ENCODE measurements at places on chromosomes 7 and 10.

- DNase-seq: no peak
Measured at GRCh38 chr10:33306126-33306525, 28.3 kb downstream of the NRP1 start.

DNA sequence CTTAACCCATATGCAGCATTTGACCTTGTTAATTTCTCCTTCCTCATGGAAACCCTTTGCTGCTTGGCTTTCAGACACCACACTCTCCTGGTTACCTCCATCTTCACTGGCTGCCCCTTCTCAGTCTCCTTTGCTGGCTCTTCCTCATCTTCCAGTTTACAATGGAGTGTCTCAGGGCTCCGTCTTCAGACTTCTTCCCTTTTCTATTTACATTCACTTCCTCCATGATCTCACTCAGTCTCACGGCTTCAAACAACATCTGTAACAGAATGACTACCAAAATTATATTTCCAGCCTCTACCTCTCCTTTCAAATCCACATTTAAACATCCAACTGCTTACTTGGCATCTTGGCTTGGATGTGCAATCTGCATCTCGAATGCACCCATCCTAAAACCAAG is 140.4 kb downstream of the DKK1 start:
- no peak for DNase-seq

GRCh38 chr10:11877591-11877905 is 54.4 kb downstream of the PROSER2 start:
- DNase-seq: no peak

DNA sequence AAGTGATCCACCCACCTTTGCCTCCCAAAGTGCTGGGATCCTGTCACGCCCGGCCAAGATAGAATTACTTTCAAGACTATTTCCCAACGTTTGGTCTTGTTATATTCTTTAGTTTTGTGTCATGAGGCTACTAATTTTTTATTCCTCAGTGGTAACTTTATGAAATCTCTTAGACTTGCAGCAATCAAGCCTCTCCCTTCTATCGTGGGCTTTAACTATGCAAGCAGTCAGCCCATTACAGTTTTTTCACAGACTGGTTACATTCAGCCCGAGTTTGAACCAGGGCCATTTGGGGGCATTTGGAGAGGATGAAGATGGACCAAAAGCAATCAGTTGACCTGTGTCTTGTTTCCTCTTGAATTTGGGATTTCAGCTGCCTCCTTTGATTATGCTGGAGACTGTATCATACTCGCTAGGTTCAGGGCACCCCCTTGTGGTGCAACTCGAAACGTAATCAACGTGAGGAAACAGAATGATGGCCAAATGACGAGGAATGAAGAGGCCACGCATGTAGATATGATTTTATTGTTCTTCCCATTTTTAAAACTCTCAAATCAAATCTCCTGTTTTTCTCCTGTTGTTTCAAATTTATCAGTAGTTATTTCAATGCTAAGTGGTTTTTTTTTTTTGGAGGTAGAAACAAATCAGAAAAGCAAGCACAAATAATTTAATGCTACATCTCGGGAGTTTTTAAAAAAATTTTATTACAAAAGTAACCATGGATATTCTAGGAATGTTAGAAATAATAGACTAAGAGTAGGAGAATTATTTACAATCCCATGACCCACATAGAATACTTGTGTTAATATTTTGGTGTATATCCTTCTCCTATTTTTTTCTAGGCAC is 151.6 kb downstream of the KIAA1217 start:
- peak; percentile 81 for DNase-seq

DNA sequence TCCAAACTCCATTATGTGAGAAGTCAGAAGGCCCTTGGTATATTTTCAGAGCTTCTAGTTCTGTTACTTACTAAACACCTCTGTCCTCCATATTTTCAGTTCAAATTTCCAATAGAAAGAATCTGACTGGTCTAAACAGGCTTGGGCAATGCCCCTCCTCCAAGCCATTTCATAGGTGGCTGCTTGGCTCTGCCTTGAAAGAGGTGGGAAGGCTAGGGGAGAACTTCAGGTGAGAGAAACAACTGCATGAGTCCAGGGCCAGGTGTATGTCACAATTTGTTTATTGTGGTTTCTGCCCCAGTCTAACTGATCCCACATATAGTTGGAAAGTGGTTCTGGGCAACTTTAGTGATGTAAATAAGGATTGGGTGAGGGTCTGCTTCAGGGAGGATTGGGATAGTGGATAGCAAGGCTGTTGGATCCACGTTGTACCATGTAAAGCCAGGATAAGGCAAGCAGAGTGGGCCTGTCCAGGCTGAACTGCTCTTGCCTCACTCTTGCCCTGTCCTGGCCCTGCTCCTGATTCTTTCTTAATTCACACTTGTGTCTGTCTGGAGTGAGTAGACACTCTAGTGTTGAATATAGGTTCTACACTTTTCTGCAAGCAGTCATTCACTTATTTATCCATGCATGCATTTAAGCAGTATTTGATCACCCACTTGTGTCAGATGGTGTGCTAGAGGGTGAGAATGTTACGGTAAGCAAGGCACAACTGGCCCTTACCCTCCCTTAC is 67.5 kb upstream of the COMTD1 start:
- DNase-seq: no peak

GRCh38 chr7:17144322-17144721 is 154.1 kb upstream of the AHR start:
- DNase-seq: no peak

DNA sequence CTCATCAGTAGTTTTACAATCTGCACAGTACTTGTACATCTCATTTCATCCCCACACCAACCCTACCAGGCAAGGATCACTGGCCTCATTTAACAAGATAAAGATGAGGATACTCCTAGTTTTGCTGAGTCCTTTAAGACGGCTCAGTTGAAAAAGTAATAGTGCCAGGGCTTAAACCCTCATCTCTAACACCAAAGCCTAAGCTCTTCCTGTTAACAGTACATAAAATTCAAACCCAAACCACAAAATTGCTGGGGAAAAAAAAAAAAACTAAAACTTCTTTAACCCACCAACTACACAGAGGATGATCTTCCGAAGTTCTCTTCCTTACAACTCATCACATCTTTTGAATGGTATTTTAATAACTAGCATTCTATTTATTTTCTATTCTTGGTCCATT is 1.3 kb downstream of the SAR1A start:
- no peak for DNase-seq

DNA sequence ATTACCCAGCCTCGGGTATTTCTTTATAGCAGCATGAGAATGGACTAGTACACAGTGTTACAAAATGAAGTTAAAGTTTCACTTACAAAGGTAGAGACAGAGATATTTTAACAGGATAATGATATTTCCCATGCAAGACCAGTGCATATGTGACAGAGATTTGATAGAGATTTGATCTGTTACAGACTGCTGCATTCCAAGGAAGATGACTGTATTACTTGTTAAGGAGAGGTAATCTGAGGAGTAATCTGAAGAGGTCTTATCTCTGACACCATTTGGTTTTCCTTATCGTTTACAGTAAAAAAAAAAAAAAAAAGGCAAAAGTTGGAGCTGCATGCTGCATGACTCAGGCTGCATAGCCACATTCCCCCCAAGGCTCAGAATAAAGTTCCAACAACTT is 289.6 kb downstream of the POM121L12 start:
- DNase-seq: no peak

- DNase-seq: no peak
Measured at GRCh38 chr10:17943033-17943745, 8.5 kb upstream of the SLC39A12 start.

DNA sequence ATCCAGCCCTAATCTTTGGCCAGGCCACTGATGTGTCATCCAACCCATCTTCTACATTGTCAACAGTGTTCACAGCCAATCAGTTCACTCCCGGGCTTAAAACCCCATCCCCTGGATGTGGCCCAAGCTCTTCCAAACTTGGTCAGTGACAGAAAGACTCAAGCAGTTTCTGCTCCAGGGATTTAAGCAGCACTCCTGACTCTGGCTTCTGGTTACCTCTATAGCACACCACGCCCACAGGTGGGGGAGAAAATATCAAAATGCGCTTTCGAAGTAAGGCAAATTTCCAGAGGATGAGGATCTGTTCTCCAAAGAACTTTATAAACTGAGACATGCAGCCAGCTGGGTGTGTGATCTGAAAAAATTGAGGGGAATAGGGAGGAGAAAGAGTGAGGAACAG is 35.9 kb downstream of the DENND11 start:
- DNase-seq: no peak

DNA sequence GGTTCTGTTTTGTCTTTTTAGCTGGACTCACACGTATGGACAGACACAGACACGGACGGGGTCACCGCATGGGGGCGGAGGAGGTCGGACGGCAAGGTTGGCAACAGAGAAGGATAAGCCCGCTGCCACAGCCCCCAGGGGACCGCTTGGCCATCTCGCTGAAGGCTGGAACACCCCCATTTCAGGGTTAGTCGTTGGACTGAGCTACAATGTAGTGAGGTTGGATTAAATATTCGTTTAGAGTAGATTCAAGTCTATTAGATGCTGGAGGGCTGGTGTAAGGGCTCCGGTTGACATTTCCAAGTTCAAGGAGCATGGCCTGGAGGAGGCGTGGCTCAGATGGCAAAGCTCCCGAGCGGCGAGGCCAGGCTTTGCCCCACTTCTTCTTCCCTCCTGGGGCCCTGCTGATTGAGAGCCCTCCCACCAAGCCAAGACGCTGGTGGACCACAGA is 35.2 kb downstream of the PPIF start:
- peak; percentile 37 for DNase-seq

DNA sequence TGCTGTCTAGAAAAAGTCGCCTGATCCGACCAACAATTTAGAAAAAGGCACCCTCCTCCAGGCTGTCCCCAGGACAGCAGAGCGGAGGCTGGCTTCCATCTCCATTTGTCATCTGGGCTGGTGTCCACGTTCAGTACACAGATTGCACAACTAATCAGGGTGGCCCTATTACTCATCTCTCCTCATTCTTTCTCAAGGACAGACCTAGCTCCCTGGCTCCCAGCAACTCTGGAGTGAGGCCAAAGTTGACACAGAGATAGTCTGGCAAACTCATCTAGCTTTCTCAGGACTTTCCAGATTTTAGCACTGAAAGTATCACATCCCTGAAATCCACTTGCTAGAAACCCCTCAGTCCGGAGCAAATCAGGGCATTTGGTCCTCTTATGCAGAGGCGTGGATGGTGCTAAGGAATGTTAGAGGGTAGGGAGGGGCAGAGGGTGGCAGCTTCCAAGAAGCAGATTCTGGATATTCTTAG is 75.1 kb downstream of the DNAH11 start:
- DNase-seq: peak; percentile 50

- DNase-seq: no peak
Measured at GRCh38 chr10:20300735-20301134, 484.5 kb downstream of the PLXDC2 start.

GRCh38 chr10:47051741-47052238 is 140.6 kb downstream of the PTPN20 start:
- DNase-seq: no peak

GRCh38 chr10:47452495-47453140 is 31.3 kb downstream of the ANXA8 start:
- no peak for DNase-seq

- no peak for DNase-seq
Measured at GRCh38 chr10:113953505-113954272, 90.0 kb upstream of the ADRB1 start.

GRCh38 chr7:25454562-25455041 is 226.3 kb upstream of the NPVF start:
- DNase-seq: no peak

- no peak for DNase-seq
Measured at GRCh38 chr7:51732951-51733350, 416.3 kb upstream of the COBL start.

DNA sequence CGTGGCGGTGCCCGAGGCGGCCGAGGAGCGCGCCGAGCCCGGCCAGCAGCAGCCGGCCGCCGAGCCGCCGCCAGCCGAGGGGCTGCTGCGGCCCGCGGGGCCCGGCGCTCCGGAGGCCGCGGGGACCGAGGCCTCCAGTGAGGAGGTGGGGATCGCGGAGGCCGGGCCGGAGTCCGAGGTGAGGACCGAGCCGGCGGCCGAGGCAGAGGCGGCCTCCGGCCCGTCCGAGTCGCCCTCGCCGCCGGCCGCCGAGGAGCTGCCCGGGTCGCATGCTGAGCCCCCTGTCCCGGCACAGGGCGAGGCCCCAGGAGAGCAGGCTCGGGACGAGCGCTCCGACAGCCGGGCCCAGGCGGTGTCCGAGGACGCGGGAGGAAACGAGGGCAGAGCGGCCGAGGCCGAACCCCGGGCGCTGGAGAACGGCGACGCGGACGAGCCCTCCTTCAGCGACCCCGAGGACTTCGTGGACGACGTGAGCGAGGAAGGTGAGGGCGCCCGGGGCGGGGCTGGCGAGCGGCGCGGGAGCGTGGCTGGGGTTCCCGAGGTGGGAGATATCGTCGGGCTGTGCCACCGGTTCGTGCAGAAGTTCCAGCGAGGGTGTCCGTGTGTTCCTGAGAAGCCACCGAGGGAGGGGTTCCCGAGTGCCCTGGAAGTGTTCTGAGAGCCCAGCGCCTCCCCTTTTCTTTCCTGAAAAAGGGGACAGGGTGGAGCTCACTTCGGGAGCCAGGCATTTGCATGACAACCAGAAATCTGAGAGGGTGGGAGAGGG is 495 bp downstream of the EIF3B start:
- peak; percentile 56 for DNase-seq

GRCh38 chr7:7539711-7540110 is 4.0 kb upstream of the COL28A1 start:
- no peak for DNase-seq

GRCh38 chr7:4134204-4134603 is 547.9 kb upstream of the FOXK1 start:
- no peak for DNase-seq

DNA sequence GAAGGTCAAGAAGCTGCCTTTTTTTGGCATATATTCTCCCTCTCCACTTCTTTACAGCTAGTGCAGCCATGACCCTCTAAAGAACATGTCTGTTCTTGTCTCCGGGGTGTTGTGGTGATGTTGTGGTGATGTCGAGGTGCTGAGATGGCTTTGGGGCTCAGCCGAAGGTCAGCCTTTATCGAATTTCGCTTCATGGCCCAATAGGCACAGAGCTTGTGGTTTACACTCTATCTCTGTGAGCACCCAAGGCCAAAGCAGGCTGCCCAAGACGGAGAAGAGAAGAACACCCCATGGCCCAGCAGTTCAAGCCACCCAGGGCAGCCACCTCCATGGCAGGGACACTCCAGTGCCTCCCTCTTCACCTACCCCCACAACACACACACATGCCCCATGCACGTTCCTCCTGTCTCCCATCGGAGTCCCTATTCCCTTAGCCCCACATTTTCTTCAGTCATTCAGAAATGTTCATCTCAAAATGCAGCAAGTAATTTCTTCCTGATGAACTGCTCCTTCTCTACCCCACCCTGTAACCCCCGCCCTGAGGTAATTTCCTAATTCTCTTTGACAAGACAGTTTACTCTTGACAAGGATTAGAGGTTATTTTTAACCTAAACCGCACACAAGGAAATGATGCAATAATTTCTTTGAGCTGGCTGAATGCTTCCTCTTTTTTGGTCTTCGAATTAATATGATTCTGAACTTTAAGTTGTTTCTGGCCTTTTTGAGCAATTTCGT is 18.6 kb upstream of the ADRB1 start:
- DNase-seq: no peak

Data from ovary (tissue), 10 donors.